ENCODE measurements at places on chromosomes 7 and 10. TPM values are rescaled to one million over a fixed set of nuclear protein-coding genes. Genes with fewer than 3 reads are reported as not detected.

MMD2 gene
- not detected for total RNA-seq

TSPAN12 gene
- total RNA-seq: 0.59 TPM

GIMAP7 gene
- total RNA-seq: not detected

OR6B1 gene
- not detected for total RNA-seq

WIPF3 gene
- total RNA-seq: 0.39 TPM

ALOX5 gene
- total RNA-seq: 0.83 TPM

BMS1 gene
- 21.7 TPM for total RNA-seq

ICA1 gene
- total RNA-seq: 1.6 TPM

TRIM50 gene
- not detected for total RNA-seq

ZNHIT1 gene
- 71.7 TPM for total RNA-seq

PRPS1L1 gene
- not detected for total RNA-seq

AKR1C1 gene
- 547 TPM for total RNA-seq

ACADSB gene
- total RNA-seq: 8.5 TPM

ARHGAP21 gene
- total RNA-seq: 45.7 TPM

ZNF239 gene
- 2.4 TPM for total RNA-seq

DLX6 gene
- not detected for total RNA-seq

OPALIN gene
- total RNA-seq: not detected

CNPY4 gene
- 8.9 TPM for total RNA-seq

USP6NL gene
- total RNA-seq: 10.7 TPM

MMS19 gene
- 46.9 TPM for total RNA-seq

SERPINE1 gene
- 1,785 TPM for total RNA-seq

CPEB3 gene
- 0.32 TPM for total RNA-seq

AKR1C3 gene
- 1,294 TPM for total RNA-seq

ZNF727 gene
- not detected for total RNA-seq

AQP1 gene
- total RNA-seq: 0.67 TPM

AS3MT gene
- 3.2 TPM for total RNA-seq

GOLGA7B gene
- total RNA-seq: 3.6 TPM

NAT16 gene
- total RNA-seq: 0.15 TPM

FMC1 gene
- total RNA-seq: 29.5 TPM

ADAM8 gene
- 3.8 TPM for total RNA-seq
